ENCODE measurements at places on chromosomes 7 and 10. TPM values are rescaled to one million over a fixed set of nuclear protein-coding genes. Genes with fewer than 3 reads are reported as not detected.
A peak's percentile ranks its signal among the peaks of the same experiment; 100 is the strongest.

GRCh38 chr7:93563584-93563983 lies 10.9 kb downstream of the CALCR start:
- no peak overlapping the region for H3K27ac ChIP-seq
- no peak overlapping the region for H3K4me3 ChIP-seq
- no peaks in the 10 kb centered on the region for H3K4me1 ChIP-seq
- no peaks in the 10 kb centered on the region for H3K36me3 ChIP-seq

- H3K27ac ChIP-seq = peak overlapping the region; percentile 32
- H3K36me3 ChIP-seq = no peaks in the 10 kb centered on the region
- no peaks in the 10 kb centered on the region for H3K27me3 ChIP-seq
These were observed 255.0 kb upstream of the SEMA3C start for GRCh38 chr7:81173766-81174281.

DNA sequence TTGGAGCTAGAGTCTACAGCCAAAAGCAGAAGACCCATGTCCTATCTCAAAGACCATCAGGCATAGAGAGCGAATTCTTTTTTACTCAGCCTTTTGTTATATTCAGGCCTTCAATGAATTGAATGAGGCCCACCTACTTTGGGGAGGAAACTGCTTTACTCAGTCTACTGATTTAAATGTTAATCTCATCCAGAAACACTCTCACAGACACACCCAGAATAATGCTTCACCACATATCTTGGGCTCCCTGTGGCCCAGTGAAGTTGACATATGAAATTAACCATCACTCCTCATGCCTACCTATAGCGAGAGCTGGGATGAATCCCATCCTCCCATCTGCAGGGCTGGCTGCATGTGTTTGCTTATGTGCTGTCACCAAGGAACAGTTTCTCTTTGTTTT lies 26.0 kb upstream of the SORCS3 start:
- H3K4me1 ChIP-seq = no peaks in the 10 kb centered on the region
- no peaks in the 10 kb centered on the region for H3K27me3 ChIP-seq
- H3K36me3 ChIP-seq = no peaks in the 10 kb centered on the region

- H3K27ac ChIP-seq = 0 out of 2 replicates have a peak overlapping the region, but pooled peaks have one; percentile 16
- H3K4me3 ChIP-seq = no peak overlapping the region
- DNase-seq = peak; percentile 22
- peaks cover 9% of the 10 kb centered on the region for H3K4me1 ChIP-seq
These were observed 31.1 kb downstream of the ARHGAP12 start for GRCh38 chr10:31897506-31897905.

- peaks cover under 1% of the 10 kb centered on the region for H3K27me3 ChIP-seq
- peaks cover 11% of the 10 kb centered on the region for H3K4me1 ChIP-seq
- H3K27ac ChIP-seq = no peak overlapping the region
- no peak for DNase-seq
These were observed 81.6 kb upstream of the ANLN start for GRCh38 chr7:36308031-36308430.

- H3K27ac ChIP-seq = no peak overlapping the region
- DNase-seq = no peak
- peaks cover 87% of the 10 kb centered on the region for H3K27me3 ChIP-seq
- H3K4me1 ChIP-seq = peaks cover 2% of the 10 kb centered on the region
- no peak overlapping the region for H3K4me3 ChIP-seq
- H3K36me3 ChIP-seq = no peaks in the 10 kb centered on the region
These were observed 7.1 kb upstream of the UNCX start for GRCh38 chr7:1225441-1226185.

Gene TMEM178B
- under 0.01 TPM for total RNA-seq

Gene SPAM1
- not detected for total RNA-seq

Gene MYOF
- total RNA-seq = 332 TPM

Gene CLDN12
- total RNA-seq = 46.4 TPM

Gene TMEM270
- not detected for total RNA-seq

Gene TRIM50
- not detected for total RNA-seq

Gene STEAP2
- total RNA-seq = 3.9 TPM

Gene ABCB4
- not detected for total RNA-seq

Gene KLF14
- not detected for total RNA-seq
